SJSA1 (cell line): ENCODE measurements at places on chromosomes 5 and 9. TPM values are rescaled to one million over a fixed set of nuclear protein-coding genes. Genes with fewer than 3 reads are reported as not detected.

GRCh38 chr5:118593003-118593328, 395.4 kb downstream of the DTWD2 start:
- H3K27me3 ChIP-seq, result no peaks in the 10 kb centered on the region
- no peaks in the 10 kb centered on the region for H3K4me1 ChIP-seq
- H3K27ac ChIP-seq, result no peak overlapping the region
- no peak overlapping the region for H3K4me3 ChIP-seq

DNA sequence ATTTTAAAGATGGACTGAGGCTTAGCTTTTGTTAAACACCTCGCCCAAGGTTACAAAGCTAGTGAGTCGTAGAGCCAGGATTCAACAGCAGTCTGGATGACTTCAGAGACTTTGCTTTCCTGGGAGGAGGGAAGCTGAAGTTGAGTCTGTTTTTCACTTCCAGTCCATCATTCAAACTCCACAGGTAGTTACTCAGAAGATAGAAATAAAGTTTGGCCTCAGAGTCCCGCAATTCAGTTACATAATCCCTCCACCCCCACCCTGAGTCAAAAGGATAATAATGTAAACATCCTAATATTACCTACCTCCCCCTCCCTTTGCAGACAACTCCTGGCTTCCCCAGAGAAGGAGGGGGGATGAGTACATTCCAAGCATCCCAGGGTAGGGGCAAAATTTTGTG, 8.1 kb downstream of the HBEGF start:
- no peak overlapping the region for H3K27ac ChIP-seq
- 0 out of 2 replicates have a peak, but pooled peaks cover 6% of the 10 kb centered on the region for H3K4me1 ChIP-seq
- H3K36me3 ChIP-seq, result peaks cover 86% of the 10 kb centered on the region
- no peaks in the 10 kb centered on the region for H3K27me3 ChIP-seq
- H3K4me3 ChIP-seq, result no peak overlapping the region

DNA sequence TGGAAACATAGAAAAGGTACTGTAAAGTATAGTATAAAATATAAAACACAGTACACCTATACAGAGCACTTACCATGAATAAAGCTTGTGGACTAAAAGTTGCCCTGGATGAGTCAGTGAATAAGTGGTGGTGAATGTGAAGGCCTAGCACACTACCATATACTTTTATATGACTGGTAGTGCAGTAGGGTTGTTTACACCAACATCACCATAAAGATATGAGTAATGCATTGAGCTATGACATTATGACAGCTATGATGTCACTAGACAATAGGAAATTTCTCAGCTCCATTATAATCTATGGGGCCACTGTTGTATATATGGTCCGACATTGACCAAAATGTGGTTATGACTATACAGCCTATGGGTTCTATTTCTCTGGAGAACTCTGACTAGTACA, 291.8 kb upstream of the ACTBL2 start:
- H3K27me3 ChIP-seq, result no peaks in the 10 kb centered on the region
- peaks cover 21% of the 10 kb centered on the region for H3K4me1 ChIP-seq

DNA sequence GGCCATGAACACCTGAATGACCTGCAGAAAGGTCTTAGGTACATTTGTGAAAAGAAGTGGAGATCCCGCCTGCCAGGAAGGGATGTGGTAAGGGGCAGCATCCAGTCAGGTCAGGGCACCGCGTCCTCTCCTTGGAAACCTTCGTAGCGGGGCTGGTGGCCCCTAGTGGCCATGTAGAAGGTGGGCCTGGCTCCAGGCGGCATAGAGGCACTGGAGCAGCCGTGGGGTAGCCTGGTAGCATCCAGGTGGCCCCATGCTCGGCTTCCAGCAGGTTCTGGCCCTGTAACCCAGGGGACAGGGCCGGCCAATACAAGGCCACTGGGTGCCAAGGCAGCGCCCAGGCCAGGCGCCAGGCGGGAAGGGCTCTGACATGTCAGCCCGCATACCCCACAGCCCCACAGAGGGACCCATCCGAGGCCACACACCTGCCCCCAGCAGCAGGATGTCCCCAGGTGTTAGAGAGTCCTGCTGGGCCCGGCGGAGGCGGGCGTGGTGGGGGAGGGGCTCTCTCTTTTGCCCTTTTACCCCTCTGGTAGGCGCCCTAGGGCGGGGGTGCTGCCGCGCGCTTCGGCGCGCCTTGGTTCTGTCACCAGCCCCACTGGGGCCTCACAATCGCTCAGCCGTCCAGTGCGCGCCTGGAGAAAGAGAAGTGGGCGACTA, 58.3 kb upstream of the SPATA31E1 start:
- no peak for DNase-seq
- H3K27ac ChIP-seq, result no peak overlapping the region
- H3K4me3 ChIP-seq, result no peak overlapping the region
- no peaks in the 10 kb centered on the region for H3K27me3 ChIP-seq
- H3K36me3 ChIP-seq, result no peaks in the 10 kb centered on the region

DNA sequence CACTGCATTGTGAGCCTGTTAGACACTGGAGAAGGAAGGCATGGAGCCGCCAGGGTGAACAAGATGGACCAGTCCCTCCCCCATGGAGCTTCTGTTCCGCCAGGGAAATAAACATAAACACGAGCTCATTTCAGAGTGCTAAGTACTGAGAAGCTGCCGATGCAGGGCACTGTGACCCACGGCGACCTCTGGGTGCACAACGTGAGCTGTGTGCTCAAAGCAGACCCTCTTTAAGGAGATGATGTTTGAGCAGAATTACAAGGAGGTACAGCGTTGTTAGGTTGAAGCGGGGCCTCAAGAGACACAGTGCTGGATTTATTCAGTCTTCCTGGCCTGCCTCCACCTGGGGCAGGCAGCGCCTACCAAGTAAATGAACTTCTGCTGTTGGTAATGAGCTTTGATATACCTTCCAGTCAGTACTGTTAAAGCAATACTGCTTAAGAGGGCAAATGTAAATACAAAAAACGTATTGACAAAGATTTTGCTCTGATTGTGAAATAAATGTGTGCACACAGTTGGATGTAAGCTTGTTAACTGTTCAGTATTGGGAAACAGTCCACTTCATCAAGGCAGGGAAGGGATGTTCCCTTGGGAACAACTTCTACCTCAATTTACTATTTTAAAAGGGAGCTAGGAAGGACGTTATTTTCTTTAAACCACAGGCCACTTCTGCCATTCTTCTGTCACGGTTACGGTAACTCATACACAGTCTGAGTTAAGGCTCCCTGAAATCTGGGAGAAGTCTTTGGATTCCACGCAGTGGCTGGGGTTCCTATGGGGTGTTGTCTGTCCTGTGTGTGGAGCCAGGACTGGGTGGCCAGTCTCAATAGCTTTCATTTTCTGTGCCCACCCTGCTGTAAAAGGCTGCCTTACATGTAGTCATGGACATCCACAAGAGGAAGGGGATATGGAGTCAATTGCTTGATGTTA, 48.9 kb upstream of the DMRT1 start:
- H3K27ac ChIP-seq, result no peak overlapping the region
- no peaks in the 10 kb centered on the region for H3K4me1 ChIP-seq
- no peak overlapping the region for H3K4me3 ChIP-seq
- no peaks in the 10 kb centered on the region for H3K27me3 ChIP-seq
- no peak for DNase-seq
- no peaks in the 10 kb centered on the region for H3K36me3 ChIP-seq

GRCh38 chr5:111348661-111349329, 124.6 kb downstream of the CAMK4 start:
- no peaks in the 10 kb centered on the region for H3K4me1 ChIP-seq
- no peaks in the 10 kb centered on the region for H3K36me3 ChIP-seq
- DNase-seq, result no peak
- H3K4me3 ChIP-seq, result no peak overlapping the region

- DNase-seq, result no peak
- H3K36me3 ChIP-seq, result no peaks in the 10 kb centered on the region; the same call in 1 of the 2 replicates
- H3K4me1 ChIP-seq, result no peaks in the 10 kb centered on the region
Observed at GRCh38 chr9:87748881-87749280, 23.0 kb downstream of the CTSL start.

Gene POU5F2
- 0.26 and 0.34 TPM in 2 replicates for total RNA-seq

Gene STPG3
- total RNA-seq, result not detected in 2 replicates

Gene CDH10
- total RNA-seq, result not detected in 2 replicates

Gene SPOCK1
- total RNA-seq, result 0.95 TPM in 1 of 2 replicates, not detected in the other
